ENCODE measurements at places on chromosomes 1 and 21.

GRCh38 chr1:61012341-61012761 is 70.0 kb upstream of the NFIA start:
- ATAC-seq = no peak

GRCh38 chr1:25587290-25587689 is 29.3 kb upstream of the MAN1C1 start:
- no peak for ATAC-seq

DNA sequence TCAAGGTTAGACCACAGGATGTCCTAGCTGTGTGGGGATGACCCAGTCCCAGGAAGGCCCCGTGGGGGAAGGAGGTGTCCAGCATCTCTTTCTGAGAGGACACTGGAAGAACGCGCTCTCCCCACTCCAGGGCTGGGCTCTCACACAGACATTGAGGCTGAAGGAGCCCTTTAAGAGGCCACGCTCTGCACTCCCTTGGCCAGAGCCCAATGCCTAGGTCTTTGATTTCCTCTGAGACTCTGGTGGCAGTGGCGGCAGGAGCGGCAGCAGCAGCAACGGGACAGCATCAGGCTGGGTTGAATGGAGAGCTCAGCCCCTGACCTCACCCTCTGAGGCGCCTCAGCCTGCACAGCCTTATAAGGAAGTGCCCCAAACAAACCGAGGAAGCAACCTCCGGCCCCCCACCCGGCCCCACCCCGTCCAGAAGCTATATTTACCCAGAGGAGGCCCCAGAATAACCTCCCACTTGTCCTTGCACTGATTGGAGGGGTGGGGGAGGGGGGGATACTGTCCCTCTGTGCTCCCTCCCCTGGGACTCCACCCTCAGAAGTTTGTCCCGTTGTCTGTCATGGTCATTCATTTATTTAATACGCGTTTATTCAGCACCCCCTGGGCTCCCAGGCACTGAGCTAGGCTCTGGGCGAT is 12.3 kb downstream of the NES start:
- ATAC-seq = no peak

- no peak for ATAC-seq
Measured at GRCh38 chr1:37166005-37166404, 131.7 kb upstream of the GRIK3 start.

GRCh38 chr1:83060221-83060620 is 938.7 kb downstream of the TTLL7 start:
- ATAC-seq = no peak

DNA sequence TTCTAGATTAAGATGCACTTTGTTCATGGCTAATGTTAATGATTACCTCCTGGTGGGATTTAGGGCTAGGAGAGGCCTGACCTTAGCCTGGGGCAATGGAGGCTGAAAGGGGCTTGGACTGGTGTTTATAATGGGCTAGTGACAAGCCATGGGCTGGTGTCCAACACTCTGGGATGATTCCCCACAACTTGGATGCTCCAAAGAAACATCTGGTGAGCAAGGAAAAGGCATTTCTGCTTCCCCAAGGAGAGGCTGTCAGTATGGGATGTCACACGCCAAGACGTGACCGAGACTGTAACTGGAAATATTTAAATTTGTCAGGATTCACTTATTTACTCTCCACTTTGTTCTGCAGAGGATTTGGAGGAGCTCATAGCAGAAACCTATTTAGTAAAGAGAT is 45.2 kb downstream of the PTPRU start:
- ATAC-seq = no peak

Measured in activated CD4-positive, CD25-positive, alpha-beta regulatory T cell treated with anti-CD3 and anti-CD28 coated beads, Interleukin-2, amount 50 U/mL, for 24 hours (primary cell).